ENCODE measurements at places on chromosomes 4 and X.

GRCh38 chr4:56626963-56627362 is 54.1 kb downstream of the HOPX start:
- DNase-seq = no peak

- no peak for DNase-seq
Measured at GRCh38 chr4:147794787-147795413, 63.0 kb downstream of the ARHGAP10 start.

- no peak for DNase-seq
Measured at GRCh38 chrX:83185887-83186286, 322.2 kb upstream of the POU3F4 start.

- no peak for DNase-seq
Measured at GRCh38 chr4:180423712-180424057, 1819.5 kb upstream of the TENM3 start.

DNA sequence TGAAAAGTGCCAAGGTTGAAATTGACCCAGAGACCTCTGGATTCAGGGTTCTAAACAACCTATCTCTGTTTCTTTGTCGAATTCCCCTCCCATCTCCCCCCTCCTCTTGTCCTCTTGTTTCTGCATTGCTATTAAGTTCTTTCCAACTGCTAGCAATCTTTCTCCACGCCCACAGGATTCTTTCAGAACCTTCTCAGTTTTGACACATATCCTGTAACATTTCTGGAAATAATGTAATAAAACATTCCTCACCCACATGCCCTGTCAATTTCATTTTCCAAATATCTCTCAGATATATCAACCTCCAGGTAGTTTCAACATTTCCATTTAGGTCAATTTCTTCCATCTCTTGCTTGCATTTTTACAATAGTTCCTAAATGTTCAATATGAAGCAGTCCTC is 1105.9 kb downstream of the ARAP2 start:
- DNase-seq = no peak

Data from NCI-H187 treated with DMSO at 0.1 percent for 48 hours (cell line).